ENCODE measurements at places on chromosomes 16 and 17.

DNA sequence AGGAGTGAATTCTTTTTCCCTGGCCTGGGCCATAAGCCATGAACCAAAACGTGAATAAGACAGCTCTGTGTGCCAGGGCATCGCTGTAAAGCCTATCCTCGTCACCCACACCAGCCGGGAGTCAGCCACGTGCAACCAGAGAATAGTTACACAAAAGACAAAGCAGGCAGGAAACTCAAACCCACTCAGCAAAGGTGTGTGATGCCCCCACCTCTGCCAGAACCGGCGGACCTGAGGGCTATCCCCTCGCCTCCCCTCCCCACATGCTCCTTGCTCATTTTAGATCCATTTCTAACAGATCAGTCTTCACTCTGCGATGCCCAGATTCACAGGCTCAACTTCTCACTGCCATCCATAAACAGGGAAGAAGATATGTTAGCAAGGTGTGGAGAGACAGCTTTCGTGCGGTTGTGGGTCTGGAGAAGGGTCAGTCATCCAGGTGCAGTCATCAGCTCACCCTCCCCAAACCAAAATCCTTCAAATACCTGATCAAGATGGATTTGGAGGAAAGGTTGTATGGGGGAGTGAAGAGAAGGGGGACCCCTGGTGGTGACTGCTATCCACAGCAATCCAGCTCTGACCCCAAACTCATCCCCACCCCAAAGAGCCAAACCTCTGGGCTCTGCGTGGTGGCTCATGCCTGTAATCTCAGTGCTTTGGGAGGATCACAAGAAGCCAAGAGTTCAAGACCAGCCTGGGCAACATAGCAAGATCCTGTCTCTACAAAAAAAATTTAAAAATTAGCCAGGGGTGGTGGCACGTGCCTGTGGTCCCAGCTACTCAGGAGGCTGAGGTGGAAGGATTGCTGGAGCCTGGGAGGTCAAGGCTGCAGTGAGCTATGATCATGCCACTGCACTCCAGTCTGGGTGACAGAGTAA lies 219.2 kb downstream of the C16orf78 start:
- peak; percentile 54 for DNase-seq

DNA sequence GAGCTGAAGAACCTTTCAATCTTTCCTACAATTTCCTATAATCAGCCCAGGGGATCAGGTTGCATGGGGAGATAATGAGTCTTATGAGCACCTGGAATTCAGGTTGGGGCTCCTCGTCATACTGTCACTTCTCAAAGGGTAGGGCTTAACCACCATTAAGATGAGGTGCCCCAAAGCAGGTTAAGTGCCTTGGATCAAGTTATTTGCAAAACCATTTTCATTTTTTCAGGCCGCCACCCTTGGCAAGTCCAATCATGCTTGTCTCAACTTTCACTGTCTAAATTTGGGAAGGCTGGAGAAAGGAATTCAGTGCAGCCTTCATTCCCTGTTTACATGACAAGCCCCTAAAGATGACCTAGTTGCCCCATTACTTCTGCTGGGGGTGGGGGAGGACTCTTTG lies 44.9 kb upstream of the TANGO6 start:
- no peak for DNase-seq

- no peak for DNase-seq
Observed at GRCh38 chr16:84038469-84038868, 4.1 kb downstream of the SLC38A8 start.

GRCh38 chr16:65494080-65494479 lies 372.2 kb upstream of the CDH11 start:
- DNase-seq = no peak
